ENCODE measurements at places on chromosomes 12 and 14.

DNA sequence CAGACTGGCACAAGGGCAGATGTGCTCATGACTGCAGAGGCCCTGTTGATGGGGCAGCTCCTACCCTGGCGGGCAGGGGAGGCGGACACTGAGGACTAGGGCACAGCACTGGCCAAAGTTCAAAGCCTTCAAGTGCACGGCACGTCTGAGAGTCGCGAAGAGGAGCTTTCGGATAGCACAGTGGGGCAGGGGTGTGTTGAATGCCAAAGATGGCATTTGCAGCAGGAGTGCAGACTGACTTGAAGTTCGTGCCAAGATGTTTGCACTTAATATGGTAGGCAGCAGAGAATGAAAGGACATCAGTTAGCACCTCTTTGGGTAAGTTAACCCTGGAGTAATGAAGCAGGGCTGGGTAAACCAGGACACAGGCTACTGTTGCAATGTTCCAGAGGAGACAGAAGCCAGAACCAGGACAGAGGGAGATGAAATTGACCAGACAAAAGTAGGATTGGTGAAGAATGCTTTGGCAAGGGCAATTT lies 6.7 kb upstream of the EML1 start:
- DNase-seq, result no peak

DNA sequence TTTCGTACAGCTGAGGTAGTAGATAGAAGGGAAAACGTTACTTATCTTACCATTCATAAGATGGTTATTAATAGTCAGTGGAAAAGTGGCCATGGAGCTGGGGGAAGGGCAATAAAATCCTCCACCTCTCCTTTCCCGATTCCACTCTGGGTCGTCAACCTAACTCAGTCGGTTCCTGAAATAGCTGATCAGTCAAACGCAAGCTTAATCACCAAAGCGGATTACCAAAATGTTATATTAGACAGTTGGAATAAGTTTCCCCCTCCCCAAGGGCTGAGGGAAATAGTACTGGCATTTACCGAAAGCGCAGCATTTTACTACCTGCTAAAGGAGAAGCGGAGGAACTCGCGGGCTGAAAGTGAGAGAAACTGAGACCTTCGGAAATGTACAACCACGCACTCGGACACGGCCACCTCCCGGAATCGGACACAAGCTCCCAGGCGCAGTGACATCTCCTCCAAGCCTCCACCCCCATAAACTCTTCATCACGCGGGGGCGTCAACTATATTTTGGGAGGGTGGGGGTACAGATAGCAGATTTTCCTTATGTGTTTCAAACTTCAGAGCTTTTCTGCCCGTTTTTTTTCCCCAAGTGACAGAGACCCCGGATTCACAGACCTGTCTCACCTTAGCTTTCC lies 1.2 kb downstream of the PPM1H start:
- no peak for DNase-seq

- DNase-seq, result no peak
These were observed 68.3 kb downstream of the DERA start for GRCh38 chr12:15979096-15980092.

DNA sequence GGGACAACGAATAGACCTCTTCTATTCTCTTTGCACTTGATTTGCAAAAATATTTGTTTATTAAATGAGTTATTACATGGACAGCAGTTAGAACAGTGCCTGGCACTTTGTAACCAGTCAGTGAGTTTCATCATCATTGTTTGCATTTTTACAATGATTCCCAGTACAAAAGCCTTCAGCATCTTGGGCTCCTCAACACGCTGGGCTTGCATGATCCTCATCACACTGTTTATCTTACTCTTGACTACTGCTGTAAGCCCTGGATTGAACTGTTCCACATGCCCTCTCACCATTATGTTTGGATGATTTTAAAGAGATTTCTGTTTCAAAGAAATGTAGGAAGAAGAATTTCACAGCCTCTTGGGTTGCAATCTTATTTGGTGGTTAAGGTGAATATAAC lies 204.3 kb downstream of the PELI2 start:
- no peak for DNase-seq

- DNase-seq, result no peak
These were observed 8.3 kb downstream of the HOXC5 start for GRCh38 chr12:54041097-54041690.

GRCh38 chr12:63445224-63445880 lies 222.9 kb downstream of the DPY19L2 start:
- DNase-seq, result no peak

DNA sequence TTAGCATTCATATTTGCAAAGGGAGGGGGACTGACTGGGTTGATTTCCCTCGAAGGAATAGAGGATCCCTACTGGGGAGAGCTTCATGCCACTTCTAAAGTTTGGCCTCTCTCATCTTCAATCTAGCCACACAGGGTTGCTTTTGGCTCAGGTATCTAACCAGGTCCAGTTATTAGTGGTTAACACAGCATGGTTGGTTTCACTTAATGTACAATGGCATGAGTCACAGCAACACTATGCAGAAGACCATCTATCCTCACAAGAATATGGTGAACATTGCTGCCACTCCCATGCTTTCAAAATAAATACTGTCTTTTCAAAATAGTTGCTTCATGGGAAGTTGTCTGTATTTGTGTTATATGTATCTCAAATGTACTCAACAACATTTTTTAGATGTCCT lies 6.6 kb upstream of the RAB3IP start:
- DNase-seq, result no peak

DNA sequence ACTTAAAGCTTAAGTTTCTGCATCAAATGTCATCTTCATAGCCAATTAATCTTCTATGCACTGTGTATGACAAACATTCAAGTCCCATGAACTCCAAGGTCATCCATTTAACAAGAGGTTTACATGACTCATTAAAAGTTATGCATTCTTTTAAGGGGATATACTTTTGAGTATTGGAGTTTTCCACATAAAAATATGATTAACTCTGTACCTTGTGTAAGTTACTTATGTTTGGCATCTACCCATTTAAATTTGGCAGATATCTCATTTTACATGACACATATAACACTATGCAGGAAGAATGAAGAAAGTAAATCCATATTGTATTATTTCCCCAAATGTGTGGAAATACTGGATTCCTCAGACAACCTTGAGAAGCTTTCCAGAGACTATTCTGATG lies 240.2 kb downstream of the PAX9 start:
- no peak for DNase-seq

GRCh38 chr14:105400016-105400415 lies 1.7 kb downstream of the TEX22 start:
- no peak for DNase-seq

DNA sequence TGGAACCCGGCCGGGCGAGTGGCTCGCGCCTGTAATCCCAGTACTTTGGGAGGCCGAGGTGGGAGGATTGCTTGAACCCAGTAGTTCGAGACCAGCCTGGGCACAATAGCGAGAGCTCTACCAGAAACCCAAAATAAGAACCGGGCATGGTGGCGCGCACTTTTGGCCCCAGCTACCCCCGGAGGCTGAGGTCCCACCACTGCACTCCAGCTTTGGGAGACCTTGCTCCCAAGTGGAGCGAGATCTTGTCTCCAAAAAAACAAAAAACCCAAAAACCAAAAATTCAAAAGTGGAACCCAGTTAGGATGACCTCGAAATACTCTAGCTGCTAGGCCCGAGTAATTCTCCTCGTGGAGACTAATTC lies 769 bp upstream of the VTI1B start:
- DNase-seq, result no peak

- no peak for DNase-seq
These were observed 1.4 kb downstream of the NYNRIN start for GRCh38 chr14:24399999-24400718.

DNA sequence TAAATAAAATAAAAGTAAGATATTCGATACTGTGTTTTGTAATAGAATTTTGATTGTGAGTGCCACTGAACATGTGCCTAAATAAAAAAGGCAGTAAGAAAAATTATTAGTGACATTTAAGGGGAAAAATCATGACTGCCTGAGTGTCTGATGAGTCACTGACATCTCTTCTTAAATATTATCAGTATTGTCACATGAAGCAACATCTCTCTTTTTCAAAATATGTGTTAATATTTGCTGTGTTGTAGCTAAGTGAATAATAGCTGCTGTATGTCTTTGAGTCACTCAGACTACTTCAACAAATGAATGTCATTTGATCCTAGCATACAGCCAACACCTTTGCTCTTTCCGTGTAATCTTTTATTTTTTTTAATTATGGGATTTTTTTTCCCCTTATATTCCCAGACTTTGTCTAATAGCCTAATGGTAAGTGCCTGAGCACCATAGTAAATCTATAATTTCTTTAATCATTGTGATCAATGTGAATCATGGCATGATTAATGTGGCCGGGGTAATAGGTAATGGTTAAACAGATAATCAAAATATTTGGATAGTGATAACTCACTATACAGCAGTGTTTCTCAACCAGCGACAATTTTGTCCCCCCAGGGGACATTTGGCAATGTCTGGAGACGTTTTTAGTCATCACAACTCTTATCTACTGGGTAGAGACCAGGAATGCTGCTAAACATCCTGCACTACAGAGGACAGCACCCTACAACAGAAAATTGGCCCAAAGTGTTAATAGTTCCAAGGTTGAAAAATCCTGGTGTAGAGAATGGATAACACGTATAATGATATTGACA lies 11.7 kb upstream of the OTX2 start:
- DNase-seq, result no peak

- DNase-seq, result no peak
These were observed 42.9 kb upstream of the AP4S1 start for GRCh38 chr14:30982533-30982932.

GRCh38 chr12:122876731-122877130 lies 19.2 kb downstream of the VPS37B start:
- no peak for DNase-seq

DNA sequence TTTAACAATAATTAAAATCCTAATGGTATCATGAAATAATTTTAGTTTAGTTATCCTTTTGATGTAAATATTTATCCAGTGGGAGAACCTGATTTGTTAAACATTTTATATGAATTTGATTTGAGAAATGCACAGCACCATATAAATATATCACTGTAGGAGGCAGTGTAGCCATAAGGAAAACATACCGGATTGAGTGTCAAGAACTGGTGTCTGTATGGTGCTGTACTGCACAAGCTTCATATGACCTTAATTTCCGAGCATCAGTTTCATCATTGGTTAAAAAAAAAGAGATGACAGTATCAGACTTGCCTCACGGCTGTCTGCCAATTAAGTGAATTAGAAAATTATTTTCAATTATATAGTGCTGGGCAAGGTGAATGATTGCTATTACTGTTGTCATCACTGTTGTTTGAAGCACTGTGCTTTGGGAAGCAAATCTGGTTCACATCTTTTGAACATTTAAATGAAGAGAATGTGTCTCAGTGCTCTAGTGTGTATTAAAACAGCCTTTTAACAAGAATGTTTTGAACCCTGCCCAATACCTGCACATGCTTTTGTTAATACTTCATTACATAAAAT lies 72.1 kb downstream of the TMTC2 start:
- DNase-seq, result no peak

- DNase-seq, result no peak
These were observed 207.3 kb downstream of the TTC7B start for GRCh38 chr14:90608929-90609341.

DNA sequence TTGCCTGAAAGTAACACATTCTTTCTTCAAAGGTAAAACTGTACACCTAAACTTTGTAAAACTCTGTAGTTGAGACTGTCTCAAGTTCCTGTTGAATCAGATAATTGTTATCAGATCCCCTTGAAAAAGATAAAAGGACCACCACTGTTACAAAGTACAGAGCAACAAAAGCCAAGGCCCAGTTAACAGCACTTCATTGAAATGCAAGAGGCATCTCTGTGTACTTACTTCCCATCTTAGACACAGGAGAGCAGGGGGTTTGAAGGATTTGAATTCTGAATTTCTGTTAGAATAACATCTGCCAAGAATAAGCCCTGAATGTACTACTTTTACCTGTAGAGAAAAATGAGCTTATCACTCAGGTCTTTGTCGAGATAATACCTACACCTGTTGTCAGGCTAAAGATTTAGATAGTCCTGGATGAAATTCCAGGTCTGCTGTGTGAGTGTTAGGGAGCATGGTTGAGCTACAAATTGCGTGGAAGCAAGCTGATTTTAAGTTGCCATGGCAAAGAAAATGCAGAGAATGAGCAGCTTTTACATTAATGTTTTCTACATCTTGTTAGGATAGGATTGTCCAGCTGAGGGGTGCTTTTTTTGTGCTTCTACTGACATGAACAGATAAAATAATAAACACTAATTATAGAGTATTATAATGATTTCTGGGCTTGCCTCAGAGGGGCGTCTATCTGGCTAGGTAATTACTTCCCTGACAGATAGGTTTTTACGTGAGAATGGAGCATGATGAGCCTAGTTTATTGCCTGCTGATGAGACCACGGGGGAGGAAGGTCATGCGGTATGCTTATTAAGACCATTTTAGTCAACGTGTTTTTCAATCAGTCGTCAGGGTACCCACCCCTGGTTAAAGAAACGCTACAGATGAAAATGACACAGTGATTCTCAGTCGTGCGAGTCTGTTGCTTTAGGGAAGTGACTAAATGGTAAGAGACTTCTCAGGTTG lies 309.2 kb downstream of the PAWR start:
- no peak for DNase-seq

- no peak for DNase-seq
These were observed 4.0 kb downstream of the BTG1 start for GRCh38 chr12:92141591-92142121.

GRCh38 chr12:117053050-117053400 lies 46.2 kb downstream of the TESC start:
- no peak for DNase-seq

- no peak for DNase-seq
These were observed 494.5 kb downstream of the TMEM132D start for GRCh38 chr12:129409281-129409680.

DNA sequence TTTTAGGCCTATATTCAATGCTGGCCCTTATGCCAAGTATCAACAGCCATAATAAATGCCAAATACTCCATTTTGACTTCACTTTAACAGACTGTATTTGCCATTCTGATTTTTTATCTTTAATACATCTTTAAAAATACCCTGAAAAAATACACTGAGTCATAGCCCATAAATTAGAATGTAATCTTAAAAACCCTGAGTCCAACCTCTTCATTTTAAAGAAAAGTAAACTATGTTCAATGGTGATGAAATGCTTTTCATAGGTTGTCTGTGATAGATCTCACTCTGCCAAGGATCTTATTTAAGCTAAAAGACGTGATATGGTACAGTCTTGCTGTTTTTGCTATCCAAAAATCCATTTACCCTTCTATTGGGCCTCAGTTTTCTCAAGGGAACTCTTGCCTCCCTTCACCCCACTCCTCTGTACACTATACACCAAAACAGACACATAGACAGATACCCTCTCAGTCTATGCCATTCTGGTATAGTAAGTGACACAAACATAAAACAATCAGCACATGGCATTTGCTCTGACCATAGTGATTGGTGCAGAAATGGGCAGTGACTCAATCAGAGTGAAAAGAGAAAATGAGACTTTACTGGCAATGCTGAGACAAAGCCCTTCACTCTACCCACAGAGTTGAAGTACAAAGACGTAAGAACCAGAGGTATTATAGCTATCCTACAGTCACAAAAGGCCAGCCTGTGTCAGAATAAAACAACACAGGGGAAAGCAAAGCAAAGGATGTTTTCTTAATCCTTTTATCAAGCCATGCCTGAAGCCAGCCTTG lies 49.1 kb downstream of the BTG1 start:
- DNase-seq, result no peak
